GM12891 (cell line): ENCODE measurements at places on chromosomes 7 and 10.

DNA sequence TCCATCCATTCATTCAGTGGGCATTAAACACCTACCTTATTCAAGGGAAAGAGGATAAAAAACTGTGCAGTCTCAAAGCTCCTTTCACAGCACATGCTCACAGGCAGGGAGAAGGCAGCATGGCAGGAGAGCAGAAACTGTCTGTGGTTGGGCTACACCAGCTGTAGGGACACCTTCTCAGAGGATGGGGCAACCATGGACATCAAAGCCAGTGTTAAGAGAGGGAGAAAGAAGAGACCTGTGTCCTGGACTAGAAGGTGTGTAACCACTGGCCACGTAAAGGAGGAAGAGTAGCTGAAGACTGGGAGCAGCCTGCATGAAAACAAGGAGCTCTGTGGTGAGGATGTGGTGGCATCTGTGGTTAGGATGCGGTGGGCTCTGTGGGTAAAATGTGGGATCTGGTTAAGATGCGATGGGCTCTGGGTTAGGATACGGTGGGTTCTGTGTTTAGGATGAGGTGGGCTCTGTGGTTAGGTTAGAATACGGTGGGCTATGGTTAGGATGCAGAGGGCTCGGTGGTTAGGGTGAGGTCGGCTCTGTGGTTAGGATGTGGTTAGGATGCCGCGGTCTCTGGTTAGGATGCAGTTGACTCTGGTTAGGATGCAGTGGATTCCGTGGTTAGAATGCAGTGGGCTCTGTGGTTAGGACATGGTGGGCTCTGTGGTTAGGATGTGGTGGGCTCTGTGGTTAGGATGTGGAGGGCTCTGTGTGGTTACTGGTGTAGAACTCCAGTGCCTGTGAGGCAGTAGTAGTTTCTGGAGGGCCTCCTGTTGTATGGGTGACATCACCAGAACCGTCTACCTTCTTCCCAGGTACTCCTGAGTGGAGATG lies 197.6 kb downstream of the WDR37 start:
- DNase-seq: no peak

DNA sequence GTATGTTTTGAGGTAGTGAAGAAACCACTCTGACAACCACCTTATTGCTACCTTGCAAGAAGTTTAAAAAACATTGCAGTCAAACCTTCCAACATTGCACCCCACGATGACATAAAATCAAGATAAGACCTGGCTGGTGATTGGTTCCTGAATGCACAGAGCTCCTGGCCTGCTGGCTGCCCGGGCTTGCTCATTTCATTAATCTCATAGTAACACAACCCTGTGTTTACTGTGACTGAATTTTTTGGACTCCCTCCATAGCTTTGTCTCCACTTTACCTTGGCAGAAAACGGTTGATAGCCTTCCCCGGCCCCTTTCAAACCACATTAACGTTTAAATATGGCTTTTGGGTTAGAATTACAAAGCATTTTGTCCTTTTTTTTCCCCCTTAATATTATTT lies 27.5 kb downstream of the VWA2 start:
- no peak for DNase-seq

DNA sequence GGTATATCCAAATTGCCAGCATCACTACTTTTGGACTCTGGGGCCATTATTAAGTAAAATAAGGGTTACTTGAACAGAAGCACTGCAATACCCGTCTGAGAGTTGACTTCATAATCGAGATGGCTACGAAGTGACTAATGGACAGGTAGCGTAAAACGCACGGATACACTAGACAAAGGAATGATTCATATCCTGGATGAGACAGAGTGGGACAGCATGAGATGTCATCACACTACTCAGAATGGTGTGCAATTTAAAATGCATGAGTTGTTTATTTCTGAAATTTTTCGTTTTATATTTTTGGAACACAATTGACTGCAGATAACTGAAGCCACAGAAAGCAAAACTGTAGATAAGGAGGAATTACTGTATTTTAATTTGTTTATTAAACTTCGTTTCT lies 421.5 kb upstream of the LRGUK start:
- no peak for DNase-seq

- no peak for DNase-seq
These were observed 115.4 kb downstream of the MDFIC start for GRCh38 chr7:115037128-115037802.

DNA sequence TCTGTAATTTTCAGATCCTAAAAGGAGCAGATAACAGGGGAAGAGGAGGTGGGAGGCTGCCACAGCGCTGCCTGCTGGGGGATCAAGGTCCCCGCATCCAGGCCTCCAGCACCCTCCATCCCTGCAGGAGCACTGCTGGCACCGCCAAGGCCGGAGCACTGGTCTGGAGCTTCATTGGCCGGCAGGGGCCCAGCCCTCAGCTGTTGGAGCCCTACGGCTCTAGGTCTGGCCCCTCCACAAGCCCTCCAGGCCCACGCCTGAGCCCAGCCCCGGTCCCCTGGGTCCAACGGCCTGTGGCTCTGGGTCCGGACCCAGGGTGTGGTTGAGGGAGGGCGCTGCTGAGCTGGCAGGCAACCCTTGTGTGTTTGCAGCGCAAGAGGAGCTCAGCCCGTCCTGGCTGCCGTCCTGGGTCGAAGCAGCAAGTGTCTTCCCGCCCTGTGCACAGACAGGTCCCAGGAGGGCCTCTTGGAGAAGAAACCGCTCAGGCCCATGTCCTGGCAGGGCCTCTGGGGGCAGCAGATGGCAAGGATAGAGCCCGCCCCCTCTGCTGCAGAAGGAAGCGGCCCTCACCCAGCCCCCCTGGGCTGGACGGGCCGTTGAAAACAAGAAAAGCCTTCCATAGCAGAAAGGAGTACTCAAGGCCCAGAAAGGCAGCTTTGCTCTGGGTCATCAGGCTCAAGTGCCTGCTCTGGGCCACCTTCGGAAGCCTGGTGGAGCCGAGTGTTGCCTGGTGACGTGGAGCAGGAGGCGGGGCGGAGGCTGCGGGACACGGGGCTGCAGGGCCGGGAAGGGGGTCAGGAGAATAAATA lies 54.3 kb upstream of the TNRC18 start:
- peak; percentile 78 for DNase-seq

DNA sequence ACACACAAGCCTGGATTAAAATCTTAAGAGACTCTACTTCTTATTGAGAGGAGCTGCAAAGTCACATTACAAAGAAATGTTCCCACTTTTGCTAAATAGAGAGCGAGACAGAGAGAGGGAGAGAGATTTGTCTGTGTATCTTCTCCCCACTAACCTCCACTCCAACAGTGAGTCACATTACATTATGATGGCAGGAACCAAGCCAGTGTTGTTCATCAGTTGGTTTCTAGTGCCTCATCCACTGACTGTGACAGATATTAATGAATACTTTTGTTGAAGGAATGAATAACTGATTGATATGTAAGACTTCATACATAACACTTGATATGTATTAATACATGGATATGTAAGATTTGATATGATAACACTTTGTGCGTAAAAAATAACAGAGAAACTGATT lies 258.2 kb upstream of the SORCS1 start:
- no peak for DNase-seq

DNA sequence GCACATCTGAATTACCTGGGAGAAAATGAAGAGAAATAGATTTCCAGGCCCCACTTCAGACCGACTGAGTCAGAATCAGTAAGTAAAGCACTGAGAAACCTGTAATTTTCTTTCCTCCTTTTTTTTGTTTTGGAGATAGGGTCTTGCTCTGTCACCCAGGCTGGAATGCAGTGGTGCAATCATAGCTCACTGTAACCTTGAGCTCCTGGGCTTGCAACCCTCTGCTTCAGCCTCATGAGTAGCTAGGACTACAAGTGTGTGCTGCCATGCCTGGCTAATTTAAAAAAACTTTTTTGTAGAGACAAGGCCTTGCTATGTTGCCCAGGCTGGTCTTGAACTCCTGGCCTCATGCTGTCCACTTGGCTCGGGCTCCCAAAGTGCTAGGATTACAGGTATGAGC lies 260.2 kb downstream of the STK31 start:
- DNase-seq: no peak

GRCh38 chr10:16843252-16843870 lies 26.1 kb upstream of the RSU1 start:
- no peak for DNase-seq

- no peak for DNase-seq
These were observed 618.1 kb downstream of the SORCS3 start for GRCh38 chr10:105259201-105259600.

GRCh38 chr10:6086375-6087233 lies 2.2 kb upstream of the RBM17 start:
- peak; percentile 56 for DNase-seq

- no peak for DNase-seq
These were observed 205.1 kb downstream of the RAPGEF5 start for GRCh38 chr7:22151901-22152300.

DNA sequence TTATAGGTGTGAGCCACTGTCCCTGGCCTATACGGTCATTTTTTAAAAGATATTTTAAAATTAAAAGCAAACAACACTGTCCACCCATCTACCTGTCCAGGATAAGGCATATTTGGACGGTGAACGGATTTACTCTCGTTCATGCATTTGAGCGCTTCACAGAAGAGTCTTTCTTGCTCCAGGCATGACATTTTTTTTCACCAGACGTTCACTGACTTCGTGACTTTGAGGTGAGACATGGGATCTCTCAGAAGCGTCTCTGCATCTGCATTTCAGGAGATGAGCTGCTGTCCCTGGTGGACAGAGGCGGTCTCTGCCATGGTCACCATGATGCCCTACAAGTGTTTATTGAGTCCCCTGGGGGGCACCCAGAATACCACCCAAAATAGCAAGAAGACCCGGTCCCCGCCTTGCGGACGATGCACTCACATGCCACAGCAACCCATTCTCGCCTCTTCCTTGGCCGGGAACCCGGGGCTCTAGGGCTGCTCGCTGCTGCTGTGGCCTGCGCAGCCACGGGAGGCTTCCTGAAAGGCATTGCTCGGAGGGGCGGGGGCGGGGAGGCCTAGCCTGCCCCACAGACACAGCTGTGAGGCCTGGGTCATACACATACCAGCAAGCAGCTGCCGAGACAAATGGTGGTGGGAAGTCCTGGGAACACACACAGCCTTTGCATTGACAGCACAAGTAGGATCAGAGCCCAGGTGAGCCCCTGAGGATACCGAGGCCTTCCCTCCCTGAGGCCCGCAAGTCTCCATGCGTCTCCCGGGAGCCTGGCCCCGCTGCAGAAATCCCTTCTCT lies 84.4 kb downstream of the RGS10 start:
- DNase-seq: no peak

DNA sequence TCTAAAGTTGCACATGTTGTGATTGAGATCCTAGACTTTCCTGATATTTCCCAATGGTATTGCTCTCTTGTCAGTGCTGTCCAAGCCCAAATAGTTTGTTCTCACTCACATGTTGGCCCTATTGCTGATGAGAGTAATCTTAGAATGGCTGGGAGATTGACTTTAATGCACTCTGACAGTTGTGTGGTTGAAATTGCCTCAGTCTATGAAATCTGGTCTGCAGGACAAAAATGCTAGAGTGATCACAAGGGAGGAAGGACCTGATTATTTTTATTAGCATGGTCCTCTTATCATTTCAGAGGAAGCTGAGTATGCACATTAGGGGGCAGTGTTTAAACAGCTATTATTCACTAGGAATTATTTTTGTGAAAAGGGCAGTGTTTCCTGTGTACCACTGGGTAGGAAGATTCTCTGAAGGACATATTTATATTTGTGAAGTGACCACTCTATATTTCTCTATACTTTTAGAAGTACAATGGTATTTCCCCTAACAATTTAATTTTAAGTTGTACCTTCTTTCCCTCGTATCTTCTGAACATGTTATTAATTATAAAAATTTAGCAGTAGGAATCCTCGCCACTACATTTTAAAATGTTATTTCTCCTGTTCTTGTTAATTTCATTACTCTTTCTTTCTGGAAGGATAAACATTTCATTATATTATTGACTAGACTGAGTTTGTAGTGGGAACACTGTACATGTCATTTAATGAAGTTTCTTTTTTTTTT lies 64.4 kb downstream of the SUGCT start:
- DNase-seq: no peak

- no peak for DNase-seq
These were observed 41.1 kb downstream of the PTPRZ1 start for GRCh38 chr7:121913947-121914675.
